Common myeloid progenitor, CD34-positive (primary cell): ENCODE measurements at places on chromosomes 4 and X.

DNA sequence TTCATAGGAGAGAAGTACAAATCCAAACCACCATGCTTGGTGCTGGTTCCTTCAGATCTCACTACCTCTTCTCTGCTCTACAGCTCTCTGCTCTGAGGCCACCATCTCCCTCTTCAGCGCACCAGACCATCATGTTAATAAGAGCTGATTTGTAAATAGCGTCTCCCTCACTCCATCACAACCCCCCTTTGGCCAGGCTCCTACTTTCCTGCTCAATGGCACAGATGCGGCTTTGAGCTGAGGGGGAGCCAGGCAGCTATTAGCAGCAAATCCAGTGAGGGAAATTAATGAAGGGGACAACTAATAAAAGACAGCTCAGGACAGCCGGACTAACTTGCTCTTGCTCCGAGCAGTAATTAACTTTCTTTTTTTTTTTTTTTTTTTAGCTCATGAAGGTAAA is 13.1 kb downstream of the NEUROG2 start:
- no peak for DNase-seq

- no peak for DNase-seq
Measured at GRCh38 chr4:109588176-109588575, 28.1 kb downstream of the MCUB start.

DNA sequence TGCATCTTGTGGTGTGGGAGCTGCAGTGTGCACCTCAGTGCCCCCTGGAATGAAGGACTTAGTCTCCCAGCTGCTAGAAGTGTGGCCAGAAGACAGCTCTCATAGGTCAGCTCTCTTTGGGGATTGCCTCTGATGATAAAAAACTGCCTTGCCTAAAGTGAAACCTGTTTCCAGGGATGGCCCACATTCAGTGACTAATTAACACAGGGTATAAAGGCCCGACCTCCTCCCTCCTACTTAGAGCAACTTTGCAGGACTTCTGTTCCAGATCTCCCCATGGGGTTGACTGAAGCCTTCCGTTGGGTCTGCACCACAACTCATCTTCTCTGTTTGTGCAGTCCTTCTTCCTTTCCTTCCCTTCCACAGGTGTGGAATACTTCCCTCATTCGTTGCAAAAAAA is 53.2 kb downstream of the SPINK2 start:
- DNase-seq: no peak

GRCh38 chr4:101221294-101221693 is 126.0 kb downstream of the PPP3CA start:
- DNase-seq: no peak

GRCh38 chr4:32172761-32173160 is 1452.6 kb downstream of the PCDH7 start:
- DNase-seq: no peak
